HFFc6 (cell line): ENCODE measurements at places on chromosomes 2 and 18. TPM values are rescaled to one million over a fixed set of nuclear protein-coding genes. Genes with fewer than 3 reads are reported as not detected.

SCN9A gene
- 39.0 to 63.5 TPM (median 54.8 TPM) in 3 replicates for total RNA-seq

DPYSL5 gene
- not detected in 3 replicates for total RNA-seq

PRKAG3 gene
- total RNA-seq: not detected in 3 replicates

GRCh38 chr2:228681426-228681825, 499.9 kb upstream of the SPHKAP start:
- peak; percentile 63 for DNase-seq

GRCh38 chr2:234363011-234363487, 133.8 kb downstream of the ARL4C start:
- no peak for DNase-seq

- no peak for DNase-seq
Measured at GRCh38 chr2:215573496-215573895, 137.6 kb upstream of the FN1 start.

- DNase-seq: no peak
Measured at GRCh38 chr18:6928359-6928758, 189.2 kb downstream of the LAMA1 start.

DNA sequence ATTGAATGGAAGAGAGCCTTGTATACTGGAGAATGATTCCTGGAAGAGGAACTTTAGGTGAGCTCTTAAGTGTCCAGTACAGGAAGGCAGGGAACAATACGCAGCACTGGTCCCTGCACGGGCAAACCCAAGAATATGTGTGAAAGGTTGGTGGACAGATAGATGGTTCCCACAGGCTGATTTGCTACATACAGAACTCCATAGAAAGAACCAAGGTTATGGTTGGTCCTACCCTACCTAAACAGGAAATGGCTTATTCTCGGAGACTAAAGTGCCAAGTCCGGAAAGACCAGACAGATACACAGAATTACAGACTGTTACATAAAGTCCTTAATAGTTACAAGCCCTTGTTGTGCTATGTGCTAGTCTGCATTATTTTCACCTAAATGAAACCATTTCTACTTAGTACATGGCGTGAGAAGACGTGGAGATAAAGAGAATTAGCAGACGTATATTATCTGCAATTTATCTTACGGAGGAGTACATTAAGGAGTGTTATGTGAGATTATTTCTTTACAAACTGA, 1.2 kb downstream of the REV1 start:
- peak; percentile 20 for DNase-seq

GRCh38 chr2:178796079-178796677, 11.0 kb downstream of the TTN start:
- peak; percentile 30 for DNase-seq

DNA sequence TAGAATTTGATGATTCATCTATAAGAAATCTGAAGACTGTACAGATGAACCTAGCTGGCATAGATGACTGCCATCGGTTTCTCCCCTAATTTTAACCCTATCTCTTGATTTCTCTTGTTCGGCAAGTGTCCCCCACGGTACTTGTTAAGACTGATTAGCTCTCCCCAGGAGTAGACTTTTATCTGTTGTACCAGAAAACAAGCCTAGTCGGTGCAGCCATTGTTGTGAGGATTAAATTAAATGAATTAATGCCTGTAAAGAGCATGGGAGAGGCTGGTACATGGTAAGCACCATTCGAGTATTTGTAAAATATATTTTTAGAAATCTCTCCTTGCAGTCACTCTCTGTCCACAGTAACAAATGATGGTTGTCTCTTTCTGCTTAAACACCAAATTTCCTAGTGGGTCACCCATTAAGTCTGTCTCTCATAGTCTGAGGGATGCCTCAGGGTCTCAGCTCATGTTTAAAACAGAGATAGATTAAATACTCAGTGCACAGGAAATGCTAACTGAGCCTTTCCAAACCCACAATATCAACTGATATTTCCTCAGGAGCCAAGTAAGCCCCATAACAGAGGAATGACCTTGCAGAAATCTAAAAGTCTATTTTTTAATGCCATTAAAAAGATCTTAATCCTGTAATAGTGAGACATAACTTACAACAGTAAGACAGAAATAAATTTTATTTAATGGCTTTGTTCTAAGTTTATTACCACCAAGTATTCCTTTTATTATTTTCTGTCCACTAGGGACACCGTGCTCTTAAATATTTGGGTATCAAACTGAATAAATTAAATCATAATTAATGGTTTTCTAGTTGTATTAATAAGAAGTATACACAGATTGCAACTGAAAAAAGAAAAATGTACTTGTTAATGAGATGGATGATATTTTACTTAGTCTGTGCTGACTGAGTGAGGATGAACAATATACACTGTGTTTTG, 2.9 kb upstream of the B4GALT6 start:
- no peak for DNase-seq

- peak; percentile 64 for DNase-seq
Measured at GRCh38 chr2:189798312-189799029, 14.2 kb downstream of the PMS1 start.

GRCh38 chr18:47215554-47216138, 35.8 kb downstream of the SKOR2 start:
- peak; percentile 54 for DNase-seq

- no peak for DNase-seq
Measured at GRCh38 chr2:84749442-84749841, 131.4 kb downstream of the TRABD2A start.

- no peak for DNase-seq
Measured at GRCh38 chr2:71629771-71630453, 176.6 kb downstream of the DYSF start.
